Activated T-cell treated with anti-CD3 and anti-CD28 coated beads for 1 hour (primary cell): ENCODE measurements at places on chromosomes 6 and 20.

- no peak for DNase-seq
Observed at GRCh38 chr6:96562886-96563285, at the start of gene FHL5. Gene FHL5 (plus strand): TSS chr6:96563128. CDS start chr6:96603614, 40,486 bp downstream.

- DNase-seq: no peak
Observed at GRCh38 chr20:10780901-10781300, 107.1 kb upstream of the JAG1 start.

- no peak for DNase-seq
Observed at GRCh38 chr6:31471711-31472110, 26.2 kb upstream of the MICB start.

DNA sequence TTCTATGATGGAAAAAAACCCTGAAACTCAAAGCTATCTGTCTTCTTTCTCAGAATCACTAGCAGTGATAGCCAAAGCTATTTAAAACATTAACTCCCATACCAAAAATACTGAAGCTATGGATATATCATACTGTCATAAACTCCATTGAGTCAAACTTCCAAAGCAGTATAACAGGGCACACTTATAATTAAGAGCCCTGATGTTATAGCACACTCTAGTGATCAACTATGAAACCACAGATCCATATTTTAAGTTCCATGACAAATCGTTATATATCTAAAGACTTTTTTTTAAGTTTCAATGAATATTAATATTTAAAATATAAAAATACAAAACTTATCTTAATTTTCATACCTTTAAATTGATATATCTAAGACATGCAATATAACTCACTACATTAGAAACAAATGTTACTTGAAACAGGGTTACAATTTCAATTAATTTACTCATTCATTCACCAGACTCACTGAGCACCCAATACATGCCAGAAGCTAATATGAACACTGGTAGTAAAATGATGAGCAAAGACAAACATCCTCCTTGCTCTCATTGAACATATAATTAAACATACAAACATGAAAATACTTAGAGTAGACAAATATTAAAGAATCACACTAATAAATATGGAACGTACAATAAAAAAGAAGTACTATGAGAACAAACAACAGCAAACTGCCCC, 69.3 kb downstream of the IBTK start:
- no peak for DNase-seq

GRCh38 chr20:4441191-4441590, 280.5 kb upstream of the PRND start:
- no peak for DNase-seq

DNA sequence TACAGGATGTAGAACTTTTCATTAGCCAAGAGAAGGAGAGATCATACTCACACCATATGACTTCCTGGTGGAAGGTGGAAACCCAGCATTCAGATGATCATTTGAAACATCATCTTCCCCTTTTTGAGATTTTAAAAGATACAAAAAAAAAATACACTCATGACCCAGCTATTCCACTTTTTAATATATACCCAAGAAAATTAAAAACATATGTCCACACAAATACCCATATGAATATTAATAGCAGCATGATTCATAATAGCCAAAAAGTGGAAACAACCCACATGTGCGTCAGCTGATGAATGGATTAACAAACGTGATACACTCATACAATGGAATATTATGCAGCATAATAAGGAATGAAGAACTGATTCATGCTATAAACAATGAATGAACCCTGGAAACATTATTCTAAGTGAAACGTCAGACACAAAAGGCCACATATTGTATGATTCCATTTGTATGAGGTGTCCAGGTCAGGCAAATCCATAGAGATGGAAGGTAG, 130.0 kb upstream of the SGK1 start:
- no peak for DNase-seq

- no peak for DNase-seq
Observed at GRCh38 chr20:56974499-56975250, 291.8 kb downstream of the BMP7 start.

DNA sequence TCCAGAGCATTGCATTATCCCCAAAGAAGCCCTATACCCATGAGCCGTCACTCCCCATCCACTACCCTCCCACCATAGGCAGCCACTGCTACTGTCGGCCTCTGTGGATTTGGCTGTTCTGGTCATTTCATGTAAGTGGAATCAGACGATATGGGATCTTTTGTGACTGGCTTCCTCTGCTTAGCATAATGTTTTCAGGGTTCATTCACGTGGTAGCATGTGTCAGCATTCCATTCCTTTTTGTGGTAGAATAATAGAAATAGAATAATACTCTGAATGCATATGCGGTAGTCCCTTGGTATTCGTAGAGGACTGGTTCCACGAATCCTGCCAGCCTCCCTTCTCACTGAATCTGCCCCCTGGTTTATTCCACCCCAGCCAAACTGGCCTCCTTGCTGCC, 402.6 kb upstream of the SULF2 start:
- no peak for DNase-seq
